ENCODE measurements at places on chromosomes 6 and 20.
A peak's percentile ranks its signal among the peaks of the same experiment; 100 is the strongest.

DNA sequence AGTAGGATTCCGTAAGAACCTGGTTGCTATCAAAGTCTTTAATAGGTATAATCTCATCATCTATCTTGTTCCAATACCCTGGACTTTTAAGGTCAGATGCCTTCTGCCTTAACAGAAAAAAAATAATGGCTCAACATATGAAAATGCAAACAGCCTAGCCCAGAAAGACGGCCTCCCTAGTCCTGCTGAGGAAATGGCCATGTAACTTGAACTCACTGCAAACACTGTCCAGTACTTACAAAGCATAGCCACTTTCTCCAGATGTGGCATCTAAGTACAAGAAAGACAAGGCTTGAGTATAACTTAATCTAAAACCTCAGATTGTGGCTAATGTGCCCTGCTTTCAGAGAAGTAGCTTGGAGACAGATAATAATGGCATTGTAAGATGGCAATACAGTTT, 26.5 kb downstream of the FASTKD5 start:
- DNase-seq, result no peak

DNA sequence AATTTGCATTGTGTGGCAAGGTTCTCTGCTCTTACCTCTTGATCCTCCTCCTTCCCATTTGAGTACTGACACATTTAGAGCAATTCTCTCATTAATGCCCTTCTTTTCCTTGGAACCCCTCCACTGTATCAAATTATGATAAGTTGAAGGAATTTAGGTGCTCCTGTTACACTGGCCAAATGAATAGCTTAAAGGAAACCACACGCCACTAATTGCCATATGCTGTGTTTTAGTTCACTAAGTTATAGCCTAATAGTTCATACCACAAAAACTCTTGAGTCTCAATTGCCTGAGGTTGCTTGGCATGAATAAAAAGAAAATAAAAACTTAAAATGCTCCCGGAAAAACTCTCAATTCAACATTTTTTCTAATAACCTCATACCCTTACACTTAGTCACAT, 1239.3 kb downstream of the EPHA7 start:
- no peak for DNase-seq

DNA sequence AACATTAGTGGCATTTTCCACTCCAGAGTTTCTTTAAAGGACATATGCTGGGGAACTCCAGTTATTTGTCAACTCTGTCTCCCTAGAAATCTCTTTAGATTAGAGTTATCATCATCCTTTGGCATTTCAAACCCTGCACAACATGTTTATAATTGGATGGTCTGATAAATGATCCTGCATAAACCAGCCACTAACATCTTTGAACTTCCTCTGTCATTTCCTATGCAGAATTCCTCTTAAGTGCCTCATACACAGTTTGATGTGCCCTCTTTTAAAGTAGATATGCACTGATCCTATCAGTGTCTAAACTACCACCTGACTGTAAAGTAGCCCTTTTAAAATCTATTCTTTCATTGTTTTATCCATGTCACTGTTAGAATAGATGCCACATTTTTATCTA, 306.3 kb upstream of the IRAK1BP1 start:
- DNase-seq, result no peak

DNA sequence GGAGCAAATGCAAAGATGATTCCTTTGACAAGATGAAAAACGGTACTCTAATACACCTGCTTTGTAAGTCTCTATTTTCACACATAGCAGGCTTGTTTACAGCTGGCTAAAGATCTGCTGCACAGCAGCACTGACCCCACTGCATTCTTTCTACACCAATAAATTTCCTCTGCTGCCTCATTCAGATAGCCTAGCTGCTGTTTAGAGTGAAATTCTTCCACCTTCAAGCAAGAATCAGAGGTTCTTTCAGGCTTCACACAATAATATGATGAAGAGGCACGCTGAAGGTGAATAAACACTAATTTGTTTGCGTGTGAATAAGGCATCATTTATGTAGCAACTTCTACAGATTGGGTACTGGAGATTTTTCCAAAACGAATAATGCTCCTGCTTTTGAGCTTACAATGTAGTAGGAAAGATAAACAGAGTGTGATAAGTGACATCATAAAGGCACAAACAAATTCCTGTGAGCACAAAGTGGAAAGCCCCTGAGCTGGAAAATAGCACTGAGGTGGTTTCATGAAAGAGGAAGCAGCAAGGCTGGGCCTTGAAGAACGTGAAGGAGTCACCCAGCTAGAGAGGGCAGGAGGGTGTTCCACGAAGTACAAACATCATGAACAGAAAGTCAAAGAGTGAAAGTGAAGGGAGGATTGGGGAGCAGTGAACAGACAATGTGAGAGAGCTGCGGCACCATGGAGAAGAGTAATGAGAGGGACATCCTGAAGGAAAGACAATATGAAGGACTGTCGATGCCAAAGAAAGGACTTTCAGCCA, 543.4 kb downstream of the CD83 start:
- peak; percentile 46 for DNase-seq

DNA sequence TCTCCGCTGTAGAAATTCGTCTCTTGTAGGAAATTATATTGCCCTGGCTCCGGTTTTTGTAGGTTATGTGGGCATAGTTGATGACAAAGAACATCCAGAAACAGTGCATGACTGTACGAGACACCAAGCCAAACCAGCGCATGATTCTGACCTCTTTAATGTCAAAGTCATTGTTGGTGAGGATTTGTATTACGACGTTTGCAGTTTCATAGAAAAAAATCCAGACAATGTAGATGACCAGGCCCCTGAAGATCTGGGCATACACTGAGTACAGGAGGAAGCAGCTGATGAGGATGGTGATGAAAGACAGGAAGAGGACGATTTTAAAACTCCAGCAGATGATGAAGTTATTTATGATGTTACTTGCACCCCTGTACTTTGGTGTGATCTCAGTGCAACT, 39.1 kb upstream of the TBC1D22B start:
- DNase-seq, result no peak

GRCh38 chr6:90940812-90941481, 354.1 kb upstream of the MAP3K7 start:
- DNase-seq, result no peak

DNA sequence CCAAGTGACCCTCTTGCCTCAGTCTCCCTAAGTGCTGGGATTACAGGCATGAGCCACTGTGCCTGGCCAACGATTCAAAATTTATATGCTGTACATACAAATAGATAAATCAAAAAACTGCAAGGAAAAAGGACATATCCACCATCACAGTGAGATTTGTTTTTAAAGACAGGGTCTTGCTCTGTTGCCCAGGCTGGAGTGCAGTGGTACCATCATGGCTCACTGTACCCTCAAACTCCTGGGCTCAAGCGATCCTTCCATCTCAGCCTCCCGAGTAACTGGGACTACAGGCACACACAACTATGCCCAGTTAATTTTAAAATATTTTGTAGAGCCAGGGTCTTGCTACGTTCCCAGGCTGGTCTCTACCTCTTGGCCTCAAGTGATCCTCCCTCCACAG, 61.5 kb downstream of the MAP3K7 start:
- DNase-seq, result no peak

DNA sequence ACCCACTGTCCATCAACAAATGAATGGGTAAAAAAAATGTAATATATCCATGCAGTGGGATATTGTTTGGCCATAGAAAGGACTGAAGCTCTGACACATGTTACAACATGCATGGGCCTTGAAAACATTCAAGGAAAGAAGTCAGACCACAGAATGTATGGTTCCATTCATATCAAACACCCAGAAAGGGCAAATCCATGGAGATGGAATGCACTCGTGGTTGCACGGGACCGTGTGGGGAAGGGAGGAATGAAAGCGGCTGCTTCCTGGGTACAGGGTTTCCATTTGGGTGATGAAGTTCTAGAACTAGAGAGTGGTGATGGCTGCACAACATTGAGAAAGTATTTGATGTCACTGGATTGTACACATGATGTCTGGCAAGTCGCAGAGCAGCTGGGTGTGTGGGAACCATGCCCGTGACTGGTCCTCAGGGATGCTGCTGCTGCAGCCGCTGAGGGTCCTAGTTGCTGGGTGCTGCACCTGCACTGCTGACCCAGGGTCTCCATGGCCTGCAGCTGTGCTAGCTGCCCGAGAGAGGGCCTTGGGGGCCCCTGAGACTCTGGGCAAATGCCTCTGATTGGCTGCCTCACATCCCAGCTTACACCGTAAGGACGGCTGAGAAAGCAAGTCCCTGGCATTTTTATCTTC, 220.3 kb downstream of the NRN1 start:
- no peak for DNase-seq

DNA sequence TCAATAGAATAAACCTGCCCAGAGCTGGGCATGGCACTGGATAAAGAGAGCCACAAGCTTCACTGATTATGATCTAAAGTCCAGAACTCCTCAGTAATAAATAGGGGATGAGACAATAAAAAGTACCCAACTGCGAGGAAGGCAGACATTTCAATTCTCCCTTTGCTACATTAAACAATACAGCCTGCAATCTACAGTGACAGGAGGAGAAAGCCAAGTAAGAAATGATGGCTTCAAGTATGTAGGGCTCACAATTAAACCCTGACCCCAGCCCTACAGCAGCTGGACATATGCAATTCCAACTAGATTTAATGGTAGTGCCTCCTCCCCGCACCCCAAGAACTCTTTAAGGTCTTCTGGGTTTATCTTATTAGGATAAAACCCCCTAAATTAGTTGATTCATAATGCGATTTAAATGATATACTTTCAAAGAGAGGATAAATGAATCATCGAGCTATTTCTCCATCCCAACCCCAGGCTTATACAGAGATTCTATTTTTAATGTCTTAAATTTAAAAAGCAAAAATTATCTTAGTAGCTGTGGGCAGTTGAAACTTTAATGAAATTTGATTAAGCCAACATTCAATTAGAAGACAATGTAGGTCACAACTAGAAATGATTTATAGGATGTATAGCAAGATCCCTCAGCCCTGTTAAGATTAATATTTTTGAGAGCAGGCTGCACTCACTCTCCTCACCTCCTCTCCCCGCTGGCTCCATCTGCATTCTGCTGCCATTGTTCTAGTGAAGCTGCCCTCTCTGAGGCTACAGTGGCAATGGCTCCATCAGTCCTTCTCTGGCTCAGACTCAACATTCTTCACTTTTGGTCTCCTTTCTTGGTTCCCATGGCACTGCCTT, 57.1 kb downstream of the OGFRL1 start:
- no peak for DNase-seq

GRCh38 chr6:118528129-118528528, 20.0 kb upstream of the PLN start:
- DNase-seq, result no peak

GRCh38 chr20:62595491-62595890, 46.8 kb upstream of the SLCO4A1 start:
- DNase-seq, result no peak

DNA sequence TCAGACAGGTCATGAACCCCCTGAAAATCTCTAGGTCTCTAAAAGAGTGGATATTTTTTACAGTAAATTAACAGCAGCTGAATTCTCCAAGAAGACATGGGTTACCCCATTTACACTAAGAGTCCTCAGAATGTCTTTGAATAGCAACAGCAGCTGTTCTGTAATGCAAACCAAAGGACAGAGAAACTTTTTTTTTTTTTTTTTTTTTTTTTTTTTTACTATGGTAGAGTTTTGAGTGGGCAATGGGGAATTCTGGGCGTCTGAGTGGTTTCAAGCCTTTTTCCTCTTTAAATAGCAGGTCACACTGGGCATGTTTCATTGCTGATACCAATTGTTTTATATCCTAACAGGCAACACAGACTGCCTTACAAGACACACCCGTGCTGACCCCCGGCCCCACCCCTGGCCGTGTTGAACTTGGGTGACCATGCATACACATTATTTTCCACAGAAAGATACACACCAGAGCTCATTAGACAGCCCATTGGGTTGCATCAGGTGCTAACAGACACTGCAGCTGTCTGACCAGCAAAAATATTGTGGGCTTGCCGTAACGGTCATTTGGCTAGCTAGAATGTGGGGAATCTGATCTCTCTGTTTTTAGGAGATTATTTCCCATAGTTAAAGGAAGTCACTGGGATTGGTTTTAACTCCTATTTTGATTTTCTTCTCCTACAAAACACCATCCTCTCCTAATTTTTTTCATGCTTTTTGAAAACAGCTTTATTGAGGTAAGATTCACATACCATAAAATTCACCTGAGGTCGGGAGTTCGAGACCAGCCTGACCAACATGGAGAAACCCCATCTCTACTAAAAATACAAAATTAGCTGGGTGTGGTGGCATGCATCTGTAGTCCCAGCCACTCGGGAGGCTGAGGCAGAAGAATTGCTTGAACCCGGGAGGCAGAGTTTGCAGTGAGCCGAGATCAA, 26.7 kb upstream of the IRF4 start:
- no peak for DNase-seq

- DNase-seq, result no peak
Observed at GRCh38 chr20:40681684-40682083, 7.4 kb downstream of the MAFB start.

DNA sequence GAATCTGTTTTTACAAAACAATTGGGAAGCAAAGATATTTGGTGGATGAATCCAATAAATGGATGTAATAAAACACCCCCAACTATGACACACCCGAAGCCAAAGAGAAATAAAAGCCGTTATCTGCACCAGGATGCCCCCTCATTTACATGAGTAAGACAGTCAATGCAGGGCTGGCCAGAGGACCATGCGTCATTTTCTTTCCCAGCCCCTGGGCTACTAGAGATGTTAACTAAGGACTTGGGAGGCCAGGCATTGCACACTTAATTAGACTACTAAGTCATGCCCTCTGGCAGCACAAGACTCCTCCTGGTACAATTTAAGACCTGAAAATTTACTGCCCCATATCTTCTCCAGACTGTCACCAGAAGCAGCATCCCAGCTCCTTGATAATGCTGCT, 3.2 kb downstream of the LEMD2 start:
- no peak for DNase-seq

GRCh38 chr6:37699887-37700619, 2.4 kb upstream of the MDGA1 start:
- no peak for DNase-seq

DNA sequence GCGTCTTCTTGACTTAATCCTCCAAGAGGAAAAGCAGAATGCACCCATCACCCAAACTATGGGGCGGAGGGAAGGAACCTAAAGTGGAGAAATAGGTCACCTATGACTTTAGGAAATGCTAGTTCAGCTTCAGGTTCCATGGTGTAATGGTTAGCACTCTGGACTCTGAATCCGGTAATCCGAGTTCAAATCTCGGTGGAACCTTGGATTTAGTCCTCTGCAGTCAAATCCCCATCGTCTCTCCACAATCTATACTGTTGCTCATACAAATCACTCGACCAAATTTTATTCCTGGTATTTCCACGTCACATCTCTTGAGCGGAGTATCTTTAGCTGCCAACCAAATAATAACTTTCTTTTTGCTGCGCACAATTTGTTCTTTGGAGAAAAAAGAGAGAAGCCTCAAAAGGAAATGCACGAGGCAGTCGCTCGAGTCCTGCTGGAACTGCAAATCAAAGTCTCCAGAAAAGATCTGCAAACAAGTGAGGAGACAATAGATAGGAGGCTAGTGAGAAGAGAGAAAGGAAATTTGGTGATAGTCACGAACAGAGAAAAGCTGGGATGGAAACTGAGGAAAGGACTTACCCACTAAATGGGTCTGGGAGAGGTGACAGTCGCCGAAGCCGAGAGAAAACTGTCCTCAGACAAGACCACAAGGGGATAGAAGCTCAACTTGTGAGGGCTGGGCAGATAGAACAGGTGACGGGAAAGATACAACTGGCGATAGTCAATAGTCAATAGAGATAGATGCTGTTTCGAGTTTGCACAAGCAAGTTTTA, 16.6 kb downstream of the POM121L2 start:
- DNase-seq, result no peak

All from activated T-cell treated with anti-CD3 and anti-CD28 coated beads, Interleukin-2, amount 50 U/mL, for 4 hours (primary cell).